Globus pallidus (tissue), 1 donor: ENCODE measurements at places on chromosomes 12 and 14.
A peak's percentile ranks its signal among the peaks of the same experiment; 100 is the strongest.

DNA sequence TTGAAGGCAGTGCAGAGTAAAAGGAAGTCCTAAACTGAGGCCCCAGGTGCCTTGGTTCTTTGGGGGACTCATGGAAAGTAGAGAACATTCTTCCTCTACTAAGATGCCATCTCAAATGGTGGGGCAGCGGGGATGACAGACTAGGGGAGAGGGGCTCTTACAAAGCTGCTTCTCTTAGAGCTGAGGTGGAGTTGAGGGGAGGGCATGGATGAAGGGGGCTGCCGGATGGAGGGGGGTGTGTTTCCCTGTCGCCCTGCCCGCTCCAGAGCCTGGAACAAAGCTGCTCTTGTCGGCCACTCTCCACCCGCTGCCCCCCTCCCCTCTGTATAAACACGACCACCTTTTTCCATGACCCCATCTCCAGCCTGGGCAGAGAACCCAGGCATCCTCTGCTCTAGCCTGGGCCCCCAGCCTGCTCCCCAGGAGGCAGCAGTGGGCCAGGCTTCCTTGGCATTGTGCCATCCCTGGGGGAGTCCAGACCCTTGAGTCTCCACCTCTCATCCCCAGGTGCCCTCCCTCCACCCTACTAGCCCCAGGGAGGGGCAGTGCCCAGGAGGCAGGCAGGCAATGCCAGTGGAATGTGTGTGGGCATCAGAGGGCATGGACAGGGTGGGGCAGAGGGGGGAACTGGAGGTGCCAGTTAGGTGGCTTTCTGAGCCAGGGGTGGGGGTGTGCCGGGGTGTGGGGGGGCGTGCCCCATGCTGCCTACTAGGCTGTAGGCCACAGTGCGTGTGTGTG lies 1.7 kb downstream of the RARG start:
- no peak for DNase-seq

- DNase-seq, result no peak
These were observed 163.3 kb upstream of the LHX5 start for GRCh38 chr12:113634982-113635381.

- DNase-seq, result no peak
These were observed 26.7 kb downstream of the OR10P1 start for GRCh38 chr12:55663391-55663790.

DNA sequence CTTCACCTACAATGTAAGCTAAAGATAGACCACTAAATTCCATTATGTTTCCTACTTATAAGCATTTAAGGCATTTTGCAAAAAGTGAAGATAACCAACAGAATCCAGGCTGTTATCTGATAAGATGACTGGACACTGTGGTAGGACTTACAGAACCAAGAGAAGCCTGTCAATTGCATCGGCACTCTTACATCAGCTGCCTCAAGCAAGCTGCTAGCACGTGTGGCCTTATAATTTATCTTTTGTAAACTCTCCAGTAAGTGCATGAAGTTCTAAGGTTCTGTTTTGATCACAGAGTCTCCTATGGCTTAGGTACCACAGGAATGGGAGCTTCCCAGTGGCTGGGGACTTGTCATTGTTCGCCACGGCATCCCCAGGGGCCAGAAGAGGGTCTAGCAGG lies 88.7 kb downstream of the TRAFD1 start:
- no peak for DNase-seq

GRCh38 chr12:51906430-51907082 lies 748 bp upstream of the ACVRL1 start:
- DNase-seq, result no peak

DNA sequence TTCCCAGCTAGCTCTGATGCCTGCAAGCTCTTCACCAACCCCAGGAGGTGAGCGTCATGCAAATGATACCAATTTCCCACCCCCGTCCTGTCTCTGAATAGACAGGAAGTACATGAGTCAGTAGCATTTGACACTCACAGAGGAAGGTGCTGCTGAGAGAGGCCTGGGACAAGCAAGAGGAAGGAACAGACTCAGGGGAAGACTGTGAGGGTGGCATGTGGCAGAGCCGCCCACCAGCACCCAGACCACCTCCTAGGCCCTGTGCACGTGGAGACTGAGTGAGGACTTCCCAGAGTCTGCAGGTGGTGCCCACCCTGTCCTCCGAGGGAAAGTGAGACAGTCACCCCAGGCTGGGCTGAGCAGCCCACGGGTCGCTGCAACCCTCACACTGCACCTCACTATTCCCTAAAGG lies 199.5 kb upstream of the SFSWAP start:
- DNase-seq, result peak; percentile 5
